ENCODE measurements at places on chromosomes 3 and 15. TPM values are rescaled to one million over a fixed set of nuclear protein-coding genes. Genes with fewer than 3 reads are reported as not detected.

GRCh38 chr3:152084441-152085158 is 184.1 kb upstream of the MBNL1 start:
- no peak for DNase-seq
- no peaks in the 10 kb centered on the region for H3K4me1 ChIP-seq
- no peak overlapping the region for H3K4me3 ChIP-seq
- H3K27me3 ChIP-seq: no peaks in the 10 kb centered on the region
- no peaks in the 10 kb centered on the region for H3K36me3 ChIP-seq

DNA sequence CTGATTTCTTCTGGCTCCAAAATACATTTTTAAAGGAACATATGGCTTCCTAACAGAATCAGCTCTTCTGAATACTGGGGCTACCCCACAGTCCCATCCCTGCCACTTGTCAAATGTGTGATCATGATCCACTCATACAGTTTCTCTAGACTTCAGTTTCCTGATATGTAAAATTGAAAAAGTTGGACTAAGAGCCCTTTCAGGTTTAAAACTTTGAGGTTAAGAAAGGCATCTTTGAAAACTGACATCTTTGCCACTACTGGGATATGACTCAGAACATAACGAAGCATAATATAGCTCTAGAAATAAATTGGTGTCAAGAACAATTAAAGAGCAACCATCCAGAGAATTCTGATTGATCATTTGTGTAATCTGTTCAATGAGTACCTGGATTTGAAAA is 248.3 kb downstream of the IL5RA start:
- H3K27me3 ChIP-seq: no peaks in the 10 kb centered on the region
- no peaks in the 10 kb centered on the region for H3K4me1 ChIP-seq
- DNase-seq: no peak
- H3K36me3 ChIP-seq: no peaks in the 10 kb centered on the region
- no peak overlapping the region for H3K27ac ChIP-seq
- no peak overlapping the region for H3K4me3 ChIP-seq

DNA sequence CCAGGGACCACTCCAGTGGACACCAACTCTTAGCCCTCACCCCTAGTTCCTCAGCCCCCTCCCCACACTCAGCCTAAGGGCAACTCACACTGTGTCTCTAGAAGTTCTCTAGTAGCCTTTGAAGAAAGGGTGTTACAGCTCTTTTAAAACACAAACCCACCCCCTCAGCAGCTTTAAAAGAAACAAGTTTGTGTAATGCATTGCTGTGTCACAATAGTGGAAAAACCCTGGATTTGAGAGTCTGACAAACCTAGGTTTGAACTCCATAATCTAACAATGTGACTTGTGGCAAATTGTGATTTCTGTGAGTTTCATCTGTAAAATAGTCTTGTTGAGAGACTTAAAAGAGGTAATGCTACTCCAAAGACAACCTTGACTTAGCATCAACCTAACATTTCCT is 54.0 kb downstream of the PLCH1 start:
- no peak overlapping the region for H3K4me3 ChIP-seq
- no peaks in the 10 kb centered on the region for H3K27me3 ChIP-seq
- DNase-seq: no peak
- H3K36me3 ChIP-seq: no peaks in the 10 kb centered on the region
- peaks cover 10% of the 10 kb centered on the region for H3K4me1 ChIP-seq

DNA sequence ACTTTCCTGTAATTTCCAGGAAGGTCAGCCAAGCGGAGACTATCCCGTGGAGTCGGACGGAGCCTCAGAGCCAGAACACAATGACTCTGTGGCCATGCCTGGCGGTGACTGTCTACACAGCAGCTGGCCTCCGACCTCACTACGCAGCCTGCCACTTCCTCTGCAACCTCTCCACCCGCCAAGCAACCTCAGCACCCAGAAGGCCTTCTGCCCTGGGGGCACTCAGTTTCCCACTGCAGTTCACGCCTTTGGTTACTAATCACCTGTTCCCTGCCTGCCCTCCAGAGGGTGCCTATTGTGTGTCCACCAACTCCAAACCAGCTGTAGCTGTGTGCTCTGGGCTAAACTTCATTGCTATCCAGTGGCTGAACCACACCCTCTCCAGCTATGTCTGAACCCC is 44.0 kb downstream of the TM2D3 start:
- no peak for DNase-seq
- no peaks in the 10 kb centered on the region for H3K36me3 ChIP-seq
- H3K27me3 ChIP-seq: no peaks in the 10 kb centered on the region
- peaks cover 2% of the 10 kb centered on the region for H3K4me1 ChIP-seq
- no peak overlapping the region for H3K27ac ChIP-seq

DNA sequence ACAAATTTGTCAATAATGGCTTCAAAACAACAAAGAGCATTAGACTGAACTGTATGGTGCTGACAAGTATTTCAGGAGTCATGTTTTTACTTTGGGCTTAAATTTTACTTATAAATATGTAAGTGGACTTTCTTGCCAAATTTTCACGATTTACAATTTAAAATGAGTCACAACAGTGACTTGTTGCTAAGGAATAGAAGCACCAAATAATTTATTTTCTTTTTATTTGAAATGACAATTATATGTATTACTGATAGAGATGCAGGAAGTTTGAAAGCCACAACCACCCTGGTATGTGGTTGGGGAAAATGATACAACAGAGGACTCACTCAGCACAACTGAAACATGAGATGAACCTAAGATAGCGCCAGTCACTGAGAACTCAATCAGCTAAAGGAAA is 90.3 kb downstream of the FMN1 start:
- no peaks in the 10 kb centered on the region for H3K4me1 ChIP-seq
- DNase-seq: no peak
- no peak overlapping the region for H3K4me3 ChIP-seq
- no peak overlapping the region for H3K27ac ChIP-seq
- H3K27me3 ChIP-seq: no peaks in the 10 kb centered on the region

DNA sequence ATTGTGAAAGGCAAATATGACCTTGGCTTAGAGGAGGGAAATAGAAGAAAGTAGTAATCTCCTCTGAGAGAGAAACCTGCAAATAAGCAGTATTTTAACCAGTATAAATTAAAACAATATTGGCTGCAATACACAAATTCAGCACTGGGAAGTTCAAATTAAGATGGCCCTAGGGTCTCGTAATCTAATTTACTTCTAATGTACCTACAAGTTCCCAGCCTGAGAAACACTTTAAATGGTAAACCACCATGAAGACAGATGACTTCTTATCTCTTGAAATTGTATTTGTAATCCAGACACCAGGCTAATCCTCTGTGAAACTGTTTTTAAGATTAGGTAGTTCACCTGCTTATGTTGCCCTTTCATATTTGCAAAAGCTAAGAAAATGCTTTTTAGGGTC is 199.7 kb downstream of the CADPS start:
- H3K27ac ChIP-seq: no peak overlapping the region
- H3K4me1 ChIP-seq: no peaks in the 10 kb centered on the region
- H3K36me3 ChIP-seq: no peaks in the 10 kb centered on the region
- no peak overlapping the region for H3K4me3 ChIP-seq
- H3K27me3 ChIP-seq: no peaks in the 10 kb centered on the region

GRCh38 chr15:37125143-37125542 is 24.8 kb upstream of the MEIS2 start:
- H3K4me3 ChIP-seq: no peak overlapping the region
- no peaks in the 10 kb centered on the region for H3K27me3 ChIP-seq
- H3K27ac ChIP-seq: no peak overlapping the region
- H3K4me1 ChIP-seq: no peaks in the 10 kb centered on the region
- no peak for DNase-seq
- no peaks in the 10 kb centered on the region for H3K36me3 ChIP-seq

DNA sequence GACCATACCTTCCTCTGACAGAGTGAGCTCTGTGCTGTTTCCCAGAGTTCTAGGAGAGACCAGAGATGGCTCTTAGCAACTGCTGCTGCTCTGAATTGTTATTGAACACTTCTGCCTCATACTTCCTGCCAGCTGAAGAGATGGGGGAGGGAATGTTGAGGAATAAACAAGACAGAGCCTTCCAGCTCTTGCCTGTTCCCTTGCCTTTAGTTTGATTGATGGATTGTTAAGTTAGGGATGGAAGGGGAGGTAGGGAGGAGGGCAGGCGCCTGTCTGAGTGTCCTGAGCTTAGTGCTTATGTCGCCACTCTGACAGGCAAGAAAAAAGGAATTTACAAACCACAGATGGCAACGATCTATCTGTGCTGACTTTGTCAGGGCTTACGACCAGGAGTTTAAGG is 42.8 kb downstream of the ZNF609 start:
- H3K27ac ChIP-seq: peak overlapping the region; percentile 24
- H3K27me3 ChIP-seq: no peaks in the 10 kb centered on the region
- peaks cover 39% of the 10 kb centered on the region for H3K4me1 ChIP-seq
- no peak overlapping the region for H3K4me3 ChIP-seq

GRCh38 chr15:67358391-67358790 is 103.8 kb downstream of the IQCH start:
- no peaks in the 10 kb centered on the region for H3K4me1 ChIP-seq
- H3K36me3 ChIP-seq: no peaks in the 10 kb centered on the region
- no peak overlapping the region for H3K4me3 ChIP-seq
- H3K27ac ChIP-seq: no peak overlapping the region

DNA sequence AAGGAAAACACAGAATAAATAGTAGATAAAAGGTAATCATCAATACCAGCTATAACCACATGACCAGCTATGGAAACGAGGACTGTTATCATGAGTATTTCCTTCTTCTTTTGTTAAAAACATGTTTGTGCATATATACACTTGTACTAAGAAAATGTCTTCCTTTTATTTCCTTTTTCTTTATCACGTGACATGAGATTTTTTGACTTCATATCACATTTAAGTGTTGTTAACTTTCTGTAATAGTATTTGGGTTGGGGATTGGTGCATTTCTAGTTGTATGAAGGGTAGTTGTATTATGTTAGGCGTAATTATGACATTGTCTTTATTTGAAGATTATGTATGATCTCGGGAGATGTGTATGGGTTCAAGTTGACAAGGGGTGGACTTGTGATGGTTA is 278.5 kb upstream of the ZNF385D start:
- H3K27ac ChIP-seq: no peak overlapping the region
- H3K4me3 ChIP-seq: no peak overlapping the region
- H3K36me3 ChIP-seq: no peaks in the 10 kb centered on the region
- no peak for DNase-seq
- H3K4me1 ChIP-seq: no peaks in the 10 kb centered on the region
- no peaks in the 10 kb centered on the region for H3K27me3 ChIP-seq

- no peaks in the 10 kb centered on the region for H3K4me1 ChIP-seq
- H3K36me3 ChIP-seq: no peaks in the 10 kb centered on the region
- DNase-seq: no peak
- no peak overlapping the region for H3K4me3 ChIP-seq
Measured at GRCh38 chr3:87318617-87319021, 42.2 kb upstream of the POU1F1 start.

DNA sequence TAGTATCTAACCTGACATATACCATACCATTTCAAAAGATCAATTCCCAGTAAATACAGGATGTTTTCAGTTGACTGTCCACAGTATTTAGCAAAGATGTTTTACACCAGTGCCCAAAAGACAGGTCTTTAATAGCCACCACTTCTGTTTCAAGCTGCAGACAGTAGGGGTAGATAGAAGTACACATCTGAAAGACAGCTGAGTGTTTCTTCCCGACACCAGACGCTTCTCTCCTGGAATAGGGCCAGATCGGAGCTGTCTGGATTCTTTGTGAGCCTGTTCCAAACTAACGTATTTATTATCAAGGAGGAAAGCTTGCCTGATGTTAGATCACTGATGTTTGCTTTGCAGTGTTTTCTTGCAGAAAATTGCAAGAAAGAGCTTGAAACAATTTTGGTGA is 136.1 kb upstream of the RBMS3 start:
- H3K36me3 ChIP-seq: no peaks in the 10 kb centered on the region
- H3K4me3 ChIP-seq: no peak overlapping the region
- no peak for DNase-seq
- H3K27me3 ChIP-seq: no peaks in the 10 kb centered on the region

DNA sequence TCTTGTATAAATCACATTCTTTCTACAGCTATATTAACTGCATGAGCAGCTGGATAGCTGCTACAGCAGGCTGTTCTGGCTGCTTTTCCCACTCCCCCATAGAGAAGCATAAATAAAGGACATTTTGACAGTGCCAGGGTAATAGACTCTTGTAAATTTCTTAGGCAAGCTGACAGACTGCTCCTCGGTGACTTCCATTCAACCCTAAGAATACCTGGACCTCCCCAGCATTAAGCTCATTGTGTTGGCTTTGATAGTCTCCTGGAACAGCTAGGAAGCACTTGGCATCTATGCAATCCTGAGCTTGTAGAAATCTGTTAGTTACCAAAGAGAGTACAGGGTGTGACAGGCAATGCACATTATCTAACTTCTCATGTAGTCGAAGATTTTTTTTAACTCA is 475.4 kb downstream of the AGBL1 start:
- H3K36me3 ChIP-seq: no peaks in the 10 kb centered on the region
- no peak overlapping the region for H3K4me3 ChIP-seq
- no peaks in the 10 kb centered on the region for H3K27me3 ChIP-seq
- no peaks in the 10 kb centered on the region for H3K4me1 ChIP-seq
- no peak for DNase-seq
- no peak overlapping the region for H3K27ac ChIP-seq

DNA sequence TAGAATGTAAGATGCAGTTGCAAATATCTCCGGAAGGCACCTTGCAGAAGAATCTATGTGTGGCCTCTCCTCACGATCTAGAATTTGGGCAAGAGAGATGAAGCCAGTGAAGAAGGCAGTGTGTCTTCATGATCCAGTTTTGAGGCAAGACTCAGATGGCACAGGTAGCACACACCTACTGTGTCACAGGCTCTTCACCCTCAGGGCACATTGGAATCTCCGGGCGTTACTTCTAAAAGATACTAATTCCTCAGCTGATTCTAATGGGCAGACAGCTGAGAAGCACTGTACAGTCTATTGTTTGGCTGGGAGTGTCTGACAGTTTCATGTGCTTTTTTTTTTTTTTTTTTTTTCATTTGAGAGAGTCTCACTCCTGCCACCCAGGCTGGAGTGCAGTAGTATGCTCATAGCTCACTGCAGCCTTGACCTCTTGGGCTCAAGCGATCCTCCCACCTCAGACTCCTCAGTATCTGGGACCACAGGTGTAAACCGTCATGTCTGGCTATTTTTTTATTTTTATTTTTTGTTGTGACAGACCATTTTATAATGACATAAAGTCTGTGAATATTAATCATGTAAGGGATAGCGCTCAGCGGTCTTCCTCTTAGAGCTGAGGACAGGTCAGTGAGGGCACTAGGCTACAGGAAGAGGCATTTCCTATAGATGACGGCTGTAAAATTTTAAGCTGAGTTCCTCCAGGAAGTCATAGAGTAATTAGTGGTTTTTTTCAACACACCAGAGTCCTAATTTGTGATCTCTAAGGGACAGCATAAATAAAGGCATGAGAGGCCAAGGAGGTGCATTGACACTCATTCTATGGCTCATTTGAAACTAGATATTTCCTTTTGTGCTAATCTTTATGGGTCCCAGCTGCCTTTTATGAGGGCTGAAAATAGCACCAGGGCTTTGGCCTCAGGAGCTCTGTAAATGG is 4.0 kb downstream of the C3orf52 start:
- no peaks in the 10 kb centered on the region for H3K36me3 ChIP-seq
- H3K27ac ChIP-seq: peak overlapping the region; percentile 46
- H3K4me3 ChIP-seq: no peak overlapping the region

GRCh38 chr3:108053483-108053882 is 37.3 kb downstream of the CD47 start:
- no peaks in the 10 kb centered on the region for H3K36me3 ChIP-seq
- no peaks in the 10 kb centered on the region for H3K4me1 ChIP-seq
- no peak overlapping the region for H3K27ac ChIP-seq
- no peaks in the 10 kb centered on the region for H3K27me3 ChIP-seq
- H3K4me3 ChIP-seq: no peak overlapping the region

The CLDN1 gene
- 29.2 TPM for total RNA-seq

The SAXO2 gene
- not detected for total RNA-seq

The DUOX1 gene
- total RNA-seq: 313 TPM

The C3orf20 gene
- total RNA-seq: not detected

The DGKG gene
- total RNA-seq: 25.6 TPM

The SEMA3F gene
- 13.2 TPM for total RNA-seq

The PDIA5 gene
- 38.6 TPM for total RNA-seq

The ZNF774 gene
- 4.3 TPM for total RNA-seq

The HDC gene
- not detected for total RNA-seq

Data from thyroid gland (tissue), 4 donors.